ENCODE measurements at places on chromosomes 2 and 18. TPM values are rescaled to one million over a fixed set of nuclear protein-coding genes. Genes with fewer than 3 reads are reported as not detected.

- DNase-seq, result no peak
Observed at GRCh38 chr2:136222862-136223261, 104.9 kb upstream of the CXCR4 start.

- no peak for DNase-seq
Observed at GRCh38 chr2:24635181-24635580, 144.1 kb downstream of the NCOA1 start.

Gene ABCG8
- not detected for total RNA-seq

DNA sequence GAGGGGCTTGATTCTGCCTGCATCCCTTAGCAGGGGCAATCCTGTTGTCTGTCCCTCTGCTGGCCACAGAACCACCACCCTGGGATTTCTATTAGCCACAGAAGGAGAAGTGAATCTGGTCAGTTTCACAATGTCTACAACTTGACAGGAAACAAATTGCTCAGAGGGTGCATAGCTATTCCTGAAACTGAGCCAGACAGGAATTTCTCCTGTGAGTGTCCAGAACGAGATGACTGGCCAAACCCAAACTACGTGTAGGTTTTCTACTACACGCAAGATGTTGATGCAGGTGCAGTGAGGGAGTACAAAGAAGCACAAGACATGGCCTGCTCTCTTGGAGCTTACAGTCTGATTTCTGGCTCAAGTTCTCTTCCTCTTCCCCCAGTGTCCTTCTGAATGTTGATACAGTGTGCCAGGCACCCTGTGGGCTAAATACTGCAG, 201.9 kb downstream of the CLIP4 start:
- DNase-seq, result no peak

DNA sequence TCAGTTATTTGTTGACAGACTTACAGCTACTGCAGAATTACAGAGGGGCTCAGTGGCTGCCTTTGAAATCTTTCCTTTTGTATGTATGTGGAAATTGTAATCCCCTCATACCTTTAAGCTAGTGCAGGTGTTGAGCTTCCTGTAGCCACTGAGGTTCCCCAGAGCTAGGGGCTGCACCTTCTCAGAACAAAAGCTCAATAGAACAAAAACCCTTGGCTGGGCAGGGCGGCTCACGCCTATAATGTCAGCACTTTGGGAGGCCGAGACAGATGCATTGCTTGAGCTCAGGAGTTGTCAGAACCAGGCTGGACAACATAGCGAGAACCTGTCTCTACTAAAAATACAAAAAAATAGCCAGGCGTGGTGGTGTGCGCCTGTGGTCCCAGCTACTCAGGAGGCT, 41.3 kb upstream of the CHMP1B start:
- no peak for DNase-seq

GRCh38 chr2:18855027-18855426, 265.7 kb upstream of the NT5C1B start:
- DNase-seq, result no peak

DNA sequence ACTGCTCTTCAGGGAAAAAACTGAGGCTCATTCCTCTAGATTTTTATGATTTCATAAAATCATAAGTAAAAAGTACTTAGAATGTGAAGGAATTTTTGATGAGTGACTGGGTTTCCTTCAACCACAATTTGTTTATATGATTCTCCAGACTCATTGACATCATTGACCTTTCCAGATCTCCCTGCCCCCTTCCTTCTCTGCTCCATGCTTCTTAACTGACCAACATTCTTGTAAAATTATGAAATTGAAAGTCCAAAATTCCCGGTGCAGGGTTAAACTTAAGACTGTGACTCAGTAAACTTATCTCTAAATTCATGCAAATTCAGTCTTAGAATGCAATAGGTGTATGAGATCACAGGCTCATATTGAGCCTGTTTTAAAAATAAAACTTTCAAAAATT, 648.9 kb downstream of the TDRD15 start:
- no peak for DNase-seq

DNA sequence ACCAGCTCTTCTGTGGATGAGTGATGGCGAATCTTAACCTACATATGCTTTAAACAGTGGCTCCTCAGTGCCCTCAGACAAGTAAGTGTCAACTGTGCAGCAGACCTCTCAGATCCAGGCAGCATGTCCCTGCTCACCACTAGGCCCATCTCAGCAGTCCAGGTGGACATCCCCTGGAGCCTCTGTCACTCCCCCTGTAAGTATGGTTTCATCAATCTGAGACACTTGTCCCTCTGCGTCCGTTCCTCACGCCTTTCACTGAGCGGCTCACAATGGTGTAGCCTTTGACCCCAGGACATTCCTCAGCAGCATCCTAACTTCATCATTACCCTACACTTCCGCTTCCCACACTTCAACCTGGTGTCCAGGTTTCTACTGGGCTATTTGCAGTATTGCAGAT, 69.3 kb upstream of the RALBP1 start:
- no peak for DNase-seq

Gene CTIF
- total RNA-seq, result 9.3 TPM

- DNase-seq, result no peak
Observed at GRCh38 chr2:108316033-108316432, 27.3 kb downstream of the SULT1C2 start.

Gene ALPI
- not detected for total RNA-seq

- no peak for DNase-seq
Observed at GRCh38 chr2:1839066-1839756, 94.9 kb upstream of the PXDN start.

DNA sequence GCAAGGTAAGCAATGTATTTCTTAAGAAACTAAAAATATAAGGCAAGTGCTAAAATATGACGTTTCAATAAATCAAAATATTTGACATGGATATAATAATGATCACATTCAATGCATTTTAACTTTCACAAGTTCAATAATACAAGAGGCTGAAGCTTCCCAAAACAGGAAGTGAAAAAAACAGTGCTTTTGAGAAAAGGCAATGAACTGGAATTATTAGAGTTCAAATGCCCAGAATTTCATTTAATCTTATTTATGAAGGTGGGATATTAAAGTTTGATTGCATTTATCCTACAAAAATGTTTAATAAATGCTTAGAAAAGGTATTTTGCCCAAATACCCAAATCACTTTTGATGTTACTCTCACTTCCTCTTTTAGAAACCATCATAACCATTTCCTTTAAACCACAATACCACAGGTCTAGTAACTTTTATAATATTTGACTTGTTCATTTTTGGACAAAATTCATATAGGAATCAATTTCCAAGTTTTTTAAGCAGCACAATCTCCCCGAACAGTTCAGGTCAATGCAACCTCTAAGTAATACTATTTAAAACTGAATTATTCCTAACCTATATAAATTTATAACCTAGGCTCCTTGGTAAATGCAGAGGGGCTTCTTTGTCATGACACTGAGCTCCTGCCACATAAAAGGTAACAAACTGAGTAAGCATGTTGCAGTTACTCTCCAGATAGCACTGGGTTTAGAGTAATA, 2.1 kb downstream of the NCKAP1 start:
- no peak for DNase-seq

DNA sequence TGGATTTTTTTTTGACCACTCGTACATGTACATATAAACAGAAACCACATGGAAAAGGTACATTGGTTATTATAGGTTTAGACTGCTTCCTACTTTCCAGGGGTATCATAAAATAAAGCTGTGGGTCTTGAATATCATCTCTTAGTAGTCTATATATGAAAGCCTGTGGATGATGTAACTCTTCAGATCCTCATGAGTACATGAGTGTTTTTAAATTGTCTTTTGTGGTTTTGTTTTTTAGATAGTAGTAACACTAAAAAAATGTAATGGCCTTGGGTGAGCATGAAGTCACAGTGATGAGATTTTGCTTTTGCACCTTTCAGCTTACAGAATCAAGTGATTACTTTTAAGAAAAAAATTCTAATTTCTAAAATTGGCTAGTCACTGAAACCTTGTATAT, 80.2 kb downstream of the RAB3GAP1 start:
- no peak for DNase-seq

Gene FNDC4
- not detected for total RNA-seq

- DNase-seq, result no peak
Observed at GRCh38 chr2:201152999-201153815, 29.7 kb upstream of the CASP10 start.

DNA sequence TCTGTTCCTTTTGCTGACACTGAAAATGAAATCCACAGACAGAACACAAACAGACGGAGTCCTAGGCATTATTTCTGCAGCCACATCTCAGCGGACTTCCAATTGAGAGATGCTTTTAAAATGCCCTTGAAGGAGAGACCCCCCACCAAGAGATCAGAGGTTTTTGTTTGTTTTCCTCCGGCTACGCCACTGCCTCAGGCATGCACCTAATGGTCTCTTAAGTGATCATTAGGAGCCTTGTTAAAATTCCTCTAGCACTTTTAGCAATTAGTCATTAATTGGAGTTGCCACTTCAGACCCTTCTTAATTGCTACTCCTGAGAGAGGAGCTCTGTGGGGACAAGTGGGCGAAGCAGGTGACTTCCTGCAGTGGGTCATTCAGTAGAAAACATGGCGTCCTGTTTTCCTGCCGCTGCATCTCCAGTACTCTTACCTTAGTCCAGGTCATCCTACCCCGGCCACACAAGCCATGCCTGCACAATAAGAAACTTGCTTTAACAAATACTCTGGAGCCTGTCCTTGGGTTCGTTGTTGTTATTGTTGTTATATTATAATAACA, 257.7 kb upstream of the CHAC2 start:
- no peak for DNase-seq
